ENCODE measurements at places on chromosomes 3 and 15.

DNA sequence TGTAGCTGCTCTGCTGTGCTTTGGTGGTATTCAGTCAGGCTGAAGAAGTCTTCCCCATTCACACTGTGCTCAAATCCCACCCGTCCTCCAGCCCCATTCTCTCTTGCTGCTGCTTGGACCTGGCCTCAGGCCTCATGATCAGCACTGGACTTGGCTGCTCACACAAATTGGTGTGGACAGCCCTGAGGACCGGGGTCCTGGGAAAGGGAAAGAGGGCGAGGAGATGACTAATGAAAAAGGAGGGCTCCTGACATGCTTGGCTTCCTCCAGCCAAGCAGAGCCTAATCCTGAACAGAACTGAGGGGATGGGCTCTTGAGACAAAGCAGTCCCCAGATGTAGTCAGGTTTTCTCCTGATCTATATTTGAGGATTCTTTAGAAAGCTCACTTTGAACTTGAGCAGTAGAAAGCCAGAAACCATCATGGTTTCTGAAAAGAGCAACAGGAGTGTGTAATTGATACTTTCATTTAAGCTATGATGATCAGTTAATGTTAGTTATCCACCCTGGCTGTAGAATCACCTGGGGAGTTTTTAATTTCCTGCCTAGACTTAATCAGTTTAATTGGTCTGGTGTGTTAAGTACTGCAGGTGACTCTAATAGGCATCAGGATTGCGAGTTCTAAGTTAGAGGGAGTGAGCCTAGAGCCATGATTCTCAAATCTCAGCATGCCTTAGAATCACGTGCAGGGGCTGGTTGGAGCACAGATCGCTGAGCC is 79.4 kb upstream of the THBS1 start:
- H3K36me3 ChIP-seq, result no peaks in the 10 kb centered on the region
- H3K27me3 ChIP-seq, result no peaks in the 10 kb centered on the region
- no peak overlapping the region for H3K27ac ChIP-seq
- no peaks in the 10 kb centered on the region for H3K4me1 ChIP-seq
- no peak overlapping the region for H3K4me3 ChIP-seq

DNA sequence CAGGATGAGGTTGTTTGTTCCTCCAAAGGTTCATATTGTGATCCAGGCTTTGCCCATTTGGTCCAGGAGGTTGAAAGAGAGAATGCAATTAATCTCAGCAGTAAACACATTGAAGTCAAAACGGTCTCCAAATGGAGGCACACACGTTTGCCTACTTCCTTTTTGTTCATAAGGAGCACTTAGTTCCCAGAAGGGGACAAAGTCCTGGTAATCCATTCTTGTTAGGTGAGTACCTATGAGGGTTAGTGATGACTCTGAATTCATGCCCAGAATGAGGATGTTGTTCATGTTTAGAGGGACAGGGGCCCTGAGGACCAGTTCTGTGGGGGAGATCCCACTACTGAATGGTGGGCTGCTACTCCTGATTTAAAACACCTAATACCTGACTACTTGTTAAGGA is 177.7 kb downstream of the ALDH1A2 start:
- no peaks in the 10 kb centered on the region for H3K4me1 ChIP-seq
- no peak overlapping the region for H3K4me3 ChIP-seq
- DNase-seq, result no peak

- peaks cover 31% of the 10 kb centered on the region for H3K27me3 ChIP-seq
- DNase-seq, result no peak
- H3K27ac ChIP-seq, result no peak overlapping the region
- H3K4me1 ChIP-seq, result peaks cover 5% of the 10 kb centered on the region
These were observed 12.7 kb downstream of the GATA2 start for GRCh38 chr3:128480278-128480677.

- no peaks in the 10 kb centered on the region for H3K36me3 ChIP-seq
- no peaks in the 10 kb centered on the region for H3K4me1 ChIP-seq
- DNase-seq, result no peak
- H3K4me3 ChIP-seq, result no peak overlapping the region
- H3K27ac ChIP-seq, result no peak overlapping the region
These were observed 104.1 kb downstream of the CNTN3 start for GRCh38 chr3:74510261-74510818.

GRCh38 chr3:78791753-78792152 is 976.0 kb downstream of the ROBO1 start:
- no peaks in the 10 kb centered on the region for H3K36me3 ChIP-seq
- peaks cover 2% of the 10 kb centered on the region for H3K4me1 ChIP-seq
- H3K27ac ChIP-seq, result no peak overlapping the region
- DNase-seq, result no peak

DNA sequence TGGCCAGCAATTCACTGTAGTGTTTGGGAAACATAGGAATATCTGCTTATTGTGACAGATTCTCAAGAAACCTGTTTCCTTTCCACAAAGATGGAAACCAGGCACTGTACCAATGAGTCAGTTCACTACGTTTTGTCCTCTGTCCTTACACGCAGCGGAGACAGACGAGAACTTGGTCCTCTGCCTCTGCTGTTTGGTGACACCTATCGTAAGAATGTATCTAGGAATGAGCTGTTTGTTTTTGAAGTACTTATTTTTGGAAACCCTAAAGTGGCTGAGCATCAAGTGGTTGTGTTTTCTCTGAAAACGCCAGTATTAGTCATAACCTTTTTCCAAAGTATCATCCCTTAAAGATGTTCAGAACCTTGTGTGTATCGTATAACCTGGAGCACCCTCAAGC is 93.0 kb downstream of the PGPEP1L start:
- H3K4me1 ChIP-seq, result no peaks in the 10 kb centered on the region
- no peak for DNase-seq
- H3K27me3 ChIP-seq, result no peaks in the 10 kb centered on the region
- no peak overlapping the region for H3K27ac ChIP-seq
- H3K36me3 ChIP-seq, result peaks cover 45% of the 10 kb centered on the region
- H3K4me3 ChIP-seq, result no peak overlapping the region

GRCh38 chr15:76340803-76341365 is 4.3 kb downstream of the ISL2 start:
- peaks cover 93% of the 10 kb centered on the region for H3K27me3 ChIP-seq
- no peaks in the 10 kb centered on the region for H3K36me3 ChIP-seq
- H3K4me3 ChIP-seq, result no peak overlapping the region
- no peak for DNase-seq
- peaks cover 32% of the 10 kb centered on the region for H3K4me1 ChIP-seq

DNA sequence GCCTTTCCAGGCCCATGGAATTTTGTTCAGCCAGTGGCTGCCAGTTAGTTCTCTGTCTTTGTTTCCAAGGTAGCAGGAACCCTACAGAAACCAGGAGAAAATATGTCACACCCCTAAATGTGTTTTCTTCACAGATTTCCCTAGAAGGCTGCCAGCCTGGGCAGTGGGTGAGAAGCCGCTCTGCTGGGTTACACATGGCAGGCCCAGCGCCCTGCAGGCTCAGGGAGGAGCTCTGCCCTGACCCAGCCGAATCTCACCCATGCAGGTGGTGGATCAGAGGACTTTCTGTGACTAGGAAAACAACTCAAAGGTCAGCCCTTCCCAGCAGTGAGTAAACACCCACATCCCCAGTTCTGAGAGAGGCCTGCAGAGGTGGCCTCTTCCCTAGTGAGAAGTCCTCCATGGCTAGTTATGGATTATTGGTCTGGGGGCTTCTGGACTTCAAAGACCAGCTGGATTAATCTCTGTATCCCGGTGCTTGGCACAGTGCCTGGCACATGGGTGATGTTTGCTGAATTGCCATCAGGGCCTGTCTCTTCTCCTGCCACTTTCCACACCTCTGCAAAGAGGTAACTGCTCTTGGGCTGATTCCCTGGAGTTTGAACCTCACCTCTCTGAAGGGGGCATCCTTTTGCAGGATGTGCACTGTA is 34.7 kb upstream of the BDH1 start:
- no peaks in the 10 kb centered on the region for H3K27me3 ChIP-seq
- no peak overlapping the region for H3K4me3 ChIP-seq
- H3K27ac ChIP-seq, result no peak overlapping the region
- no peak for DNase-seq
- no peaks in the 10 kb centered on the region for H3K36me3 ChIP-seq
- no peaks in the 10 kb centered on the region for H3K4me1 ChIP-seq

DNA sequence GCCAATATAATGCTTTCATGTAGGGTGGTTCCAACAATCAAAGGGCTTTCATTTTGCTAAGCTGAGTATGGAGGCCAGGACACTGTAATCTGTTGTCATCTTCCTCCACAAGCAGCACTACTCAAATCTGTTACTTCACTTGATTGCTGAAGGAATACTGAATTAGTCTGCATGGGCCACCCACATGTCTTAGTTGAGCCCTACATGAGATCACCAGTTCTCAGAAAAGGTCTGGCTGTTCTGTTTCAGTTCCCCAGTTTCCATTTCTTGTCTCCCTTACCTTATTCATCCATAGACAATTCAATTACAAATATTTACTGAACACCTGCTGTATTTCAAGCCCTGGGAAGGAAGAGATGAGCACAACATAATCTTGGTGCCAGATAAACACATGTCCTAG is 119.2 kb downstream of the FHIT start:
- H3K36me3 ChIP-seq, result no peaks in the 10 kb centered on the region
- H3K27me3 ChIP-seq, result no peaks in the 10 kb centered on the region
- H3K4me1 ChIP-seq, result no peaks in the 10 kb centered on the region

DNA sequence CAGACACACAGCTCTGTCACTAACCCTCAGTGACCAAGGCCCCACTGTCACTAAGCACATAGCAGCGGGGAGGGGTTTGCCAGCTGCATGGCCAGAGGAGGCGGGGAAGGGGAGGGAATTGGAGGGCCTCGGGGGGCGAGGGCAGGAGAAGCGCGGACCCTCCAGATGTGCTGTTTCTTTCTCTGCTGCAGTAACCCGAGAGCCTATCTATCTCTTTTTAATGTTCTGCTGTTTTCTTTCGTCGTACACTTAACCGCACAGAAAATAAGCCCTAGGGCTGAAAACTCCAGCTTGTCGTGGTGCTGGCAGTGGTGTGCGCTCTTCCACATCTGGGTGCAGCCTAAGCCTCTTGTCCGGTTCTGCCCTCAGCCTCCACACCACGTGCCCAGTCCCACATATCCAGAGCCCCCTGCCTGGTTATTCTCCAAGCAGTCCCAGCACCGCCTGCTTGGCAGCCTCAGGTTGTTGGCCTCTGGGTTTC is 51.1 kb downstream of the BDH1 start:
- no peak for DNase-seq
- H3K27me3 ChIP-seq, result no peaks in the 10 kb centered on the region
- peaks cover 16% of the 10 kb centered on the region for H3K4me1 ChIP-seq
- no peak overlapping the region for H3K4me3 ChIP-seq

DNA sequence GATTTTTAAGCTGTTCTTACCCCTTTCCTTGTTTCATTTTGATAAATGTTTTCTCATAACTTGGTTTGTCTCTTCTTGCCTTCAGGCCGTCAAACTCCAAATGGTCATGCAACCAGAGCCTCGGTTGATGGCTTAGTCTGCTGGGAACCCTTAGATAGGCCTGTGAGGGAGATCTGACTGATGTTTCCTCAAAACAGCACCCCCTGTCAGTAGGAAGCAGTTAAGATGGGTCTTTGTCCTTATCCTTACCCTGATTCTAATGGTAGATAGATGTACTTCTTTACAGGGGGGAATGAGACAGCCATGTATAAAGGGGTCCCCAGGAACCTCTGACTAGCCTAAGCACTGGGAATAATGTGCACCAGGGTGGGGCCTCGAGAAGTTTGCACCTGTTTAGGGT is 16.3 kb upstream of the OR5H1 start:
- DNase-seq, result no peak
- H3K36me3 ChIP-seq, result no peaks in the 10 kb centered on the region
- no peaks in the 10 kb centered on the region for H3K27me3 ChIP-seq
- H3K27ac ChIP-seq, result no peak overlapping the region

- no peak overlapping the region for H3K27ac ChIP-seq
- H3K4me3 ChIP-seq, result no peak overlapping the region
- H3K36me3 ChIP-seq, result no peaks in the 10 kb centered on the region
- DNase-seq, result no peak
These were observed 6.3 kb upstream of the EOMES start for GRCh38 chr3:27728195-27729087.

GRCh38 chr3:123653221-123653682 is 68.4 kb upstream of the HACD2 start:
- no peak overlapping the region for H3K4me3 ChIP-seq
- no peak for DNase-seq
- peaks cover 5% of the 10 kb centered on the region for H3K4me1 ChIP-seq
- H3K36me3 ChIP-seq, result peaks cover 28% of the 10 kb centered on the region
- peak overlapping the region; percentile 17 for H3K27ac ChIP-seq

- no peak overlapping the region for H3K27ac ChIP-seq
- no peaks in the 10 kb centered on the region for H3K27me3 ChIP-seq
- no peak for DNase-seq
- H3K4me3 ChIP-seq, result no peak overlapping the region
These were observed 15.1 kb upstream of the PRICKLE2 start for GRCh38 chr3:64240396-64240795.

DNA sequence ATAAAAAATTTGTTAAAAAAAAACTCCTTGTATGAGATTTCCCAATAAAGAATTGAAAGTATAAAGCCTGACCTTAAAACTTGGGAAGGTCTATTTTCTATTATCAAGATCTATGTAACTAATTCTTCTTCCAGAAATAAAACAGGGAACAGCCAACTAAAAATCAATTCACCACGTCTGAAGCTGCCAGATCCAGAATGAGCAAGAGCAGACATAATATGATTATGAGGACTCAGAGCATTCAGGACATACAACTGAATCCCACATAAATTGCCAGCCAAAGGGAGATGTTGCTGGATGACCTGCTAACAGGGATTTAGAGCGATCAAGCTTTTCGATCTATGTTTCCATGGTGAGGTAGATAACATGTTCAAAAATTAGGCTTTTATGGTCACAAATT is 1151.3 kb upstream of the CADM2 start:
- H3K36me3 ChIP-seq, result no peaks in the 10 kb centered on the region
- no peak for DNase-seq
- H3K4me3 ChIP-seq, result no peak overlapping the region
- H3K4me1 ChIP-seq, result no peaks in the 10 kb centered on the region

DNA sequence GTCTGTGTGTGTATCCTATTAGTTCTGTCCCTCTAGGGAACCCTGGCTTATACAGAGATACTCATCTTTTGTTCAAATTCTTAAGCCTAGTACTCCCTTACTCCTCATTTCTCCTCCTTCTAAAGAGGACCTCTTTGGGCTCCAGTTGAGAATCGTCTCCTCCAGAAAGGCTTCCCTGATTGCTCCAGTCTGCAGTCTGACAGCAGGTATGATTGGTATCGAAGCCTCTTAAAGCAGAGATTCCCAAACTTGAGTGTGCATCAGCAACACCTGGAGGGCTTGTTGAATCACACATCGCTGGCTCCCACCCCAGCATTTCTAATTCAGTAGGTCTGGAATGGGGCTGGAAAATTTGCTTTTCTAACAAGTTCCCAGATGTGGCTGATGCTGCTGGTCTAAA is 60.9 kb upstream of the NMNAT3 start:
- H3K4me3 ChIP-seq, result no peak overlapping the region
- H3K27me3 ChIP-seq, result no peaks in the 10 kb centered on the region
- H3K27ac ChIP-seq, result no peak overlapping the region
- H3K36me3 ChIP-seq, result no peaks in the 10 kb centered on the region
